ENCODE measurements at places on chromosomes 7 and 10.

- H3K4me1 ChIP-seq: no peaks in the 10 kb centered on the region
- H3K27ac ChIP-seq: no peak overlapping the region
- H3K36me3 ChIP-seq: no peaks in the 10 kb centered on the region
- DNase-seq: no peak
- H3K27me3 ChIP-seq: peaks cover 3% of the 10 kb centered on the region
Measured at GRCh38 chr10:120984221-120984620, 133.1 kb downstream of the WDR11 start.

- DNase-seq: no peak
- peak overlapping the region; percentile 80 for H3K27ac ChIP-seq
Measured at GRCh38 chr10:43264344-43264964, 2.4 kb downstream of the RASGEF1A start.

- DNase-seq: no peak
- no peaks in the 10 kb centered on the region for H3K4me1 ChIP-seq
- H3K4me3 ChIP-seq: no peak overlapping the region
- H3K27me3 ChIP-seq: no peaks in the 10 kb centered on the region
- no peak overlapping the region for H3K27ac ChIP-seq
Measured at GRCh38 chr7:93219868-93220267, 6.4 kb downstream of the HEPACAM2 start.

DNA sequence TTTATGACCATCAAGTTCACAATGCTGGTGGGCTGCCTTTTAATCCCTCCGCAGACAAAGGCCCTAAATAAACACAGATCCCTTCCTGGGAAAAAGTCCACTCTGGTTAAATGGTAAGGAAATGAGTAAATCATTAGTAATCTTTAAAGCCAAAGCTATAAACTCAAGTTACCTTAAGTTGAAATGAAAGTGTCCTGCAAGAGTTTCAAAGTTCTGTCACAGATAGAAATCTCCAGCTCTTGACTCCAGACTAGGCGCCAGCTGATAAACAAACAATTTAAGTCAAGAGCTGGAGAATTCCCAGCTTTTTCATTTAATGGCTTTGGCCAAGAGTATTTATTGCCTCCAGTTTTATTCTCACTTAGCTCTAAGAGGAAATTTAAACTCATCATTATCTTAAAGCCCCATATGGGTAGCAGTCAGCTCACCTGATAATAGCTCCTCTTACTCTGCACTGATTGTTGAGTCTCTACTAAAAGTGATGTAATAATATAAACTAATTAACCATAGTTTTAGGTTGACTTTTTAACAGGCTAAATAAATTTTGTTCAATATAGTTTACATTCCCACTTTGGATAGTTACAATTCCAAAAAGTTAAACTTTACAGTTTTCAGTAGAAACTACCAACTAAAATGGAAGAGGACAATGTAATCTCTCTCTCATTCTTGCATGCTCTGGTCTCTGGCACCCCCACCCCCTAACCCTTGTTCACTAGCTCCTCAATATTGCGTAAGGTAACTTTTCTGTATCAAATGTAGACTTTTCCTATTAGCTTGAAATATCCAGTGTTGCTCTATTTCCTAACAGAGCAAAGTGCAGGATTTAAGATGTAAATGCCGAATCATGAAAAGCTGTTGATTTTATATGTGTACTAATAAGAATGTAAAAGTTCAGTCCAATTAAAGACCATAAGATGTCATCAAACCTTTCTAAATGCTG lies 56.1 kb downstream of the HIBADH start:
- H3K27ac ChIP-seq: no peak overlapping the region
- no peaks in the 10 kb centered on the region for H3K27me3 ChIP-seq
- H3K4me3 ChIP-seq: no peak overlapping the region
- no peak for DNase-seq
- no peaks in the 10 kb centered on the region for H3K4me1 ChIP-seq
- H3K36me3 ChIP-seq: no peaks in the 10 kb centered on the region

DNA sequence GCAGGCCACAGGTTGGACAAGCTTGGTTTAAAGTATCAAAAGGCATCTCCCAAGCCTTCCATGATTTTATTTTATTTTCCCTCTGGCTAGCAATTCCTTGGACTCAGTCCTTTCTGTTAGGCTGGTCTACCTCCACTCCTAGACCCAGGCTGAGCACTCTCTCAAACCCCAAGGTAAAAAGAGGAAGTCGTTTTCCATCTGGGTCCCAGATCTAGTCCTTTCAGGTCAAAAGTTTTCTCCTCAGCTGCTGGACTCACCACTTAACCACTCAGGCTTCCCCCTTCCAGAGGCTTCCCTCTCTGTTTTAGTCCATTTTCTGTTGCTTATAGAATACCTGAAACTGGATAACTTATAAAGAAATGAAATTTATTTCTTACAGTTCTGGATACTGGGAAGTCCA lies 252.3 kb upstream of the MKLN1 start:
- peak overlapping the region; percentile 48 for H3K27ac ChIP-seq
- H3K4me3 ChIP-seq: no peak overlapping the region
- DNase-seq: no peak
- no peaks in the 10 kb centered on the region for H3K27me3 ChIP-seq
- no peaks in the 10 kb centered on the region for H3K36me3 ChIP-seq

DNA sequence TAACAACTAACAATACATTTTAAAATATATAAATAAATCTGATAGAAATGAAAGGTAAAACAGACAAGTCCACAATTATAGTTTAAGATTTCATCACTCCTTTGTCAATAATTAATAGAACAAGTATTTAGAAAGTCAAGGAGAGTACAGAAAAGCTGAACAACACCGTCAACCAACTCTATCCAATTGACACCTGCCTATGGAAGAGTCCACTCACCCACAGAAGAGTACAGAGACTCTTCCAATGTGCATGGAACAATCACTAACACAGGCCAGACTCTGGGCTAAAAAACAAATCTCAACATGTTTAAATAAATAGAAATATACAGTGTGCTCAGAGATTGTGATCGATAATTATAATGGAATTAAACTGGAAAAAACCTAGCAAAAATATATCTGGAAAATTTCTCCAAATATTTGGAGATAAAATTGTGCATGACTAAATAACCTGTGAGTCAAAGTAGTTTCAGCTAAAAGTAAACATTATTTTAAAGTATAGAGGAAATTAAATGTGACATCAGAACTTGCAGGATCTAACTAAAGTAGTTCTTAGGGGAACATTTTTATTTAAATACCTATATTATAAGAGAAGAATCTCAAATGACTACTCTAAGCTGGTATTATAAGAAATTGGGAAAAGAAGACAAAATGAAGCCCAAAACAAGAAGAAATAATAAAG lies 109.9 kb upstream of the EGFR start:
- H3K36me3 ChIP-seq: no peaks in the 10 kb centered on the region
- H3K4me1 ChIP-seq: no peaks in the 10 kb centered on the region
- DNase-seq: no peak
- H3K27me3 ChIP-seq: no peaks in the 10 kb centered on the region

GRCh38 chr7:117248829-117249228 lies 74.0 kb downstream of the WNT2 start:
- no peak overlapping the region for H3K27ac ChIP-seq
- DNase-seq: no peak
- no peaks in the 10 kb centered on the region for H3K36me3 ChIP-seq

DNA sequence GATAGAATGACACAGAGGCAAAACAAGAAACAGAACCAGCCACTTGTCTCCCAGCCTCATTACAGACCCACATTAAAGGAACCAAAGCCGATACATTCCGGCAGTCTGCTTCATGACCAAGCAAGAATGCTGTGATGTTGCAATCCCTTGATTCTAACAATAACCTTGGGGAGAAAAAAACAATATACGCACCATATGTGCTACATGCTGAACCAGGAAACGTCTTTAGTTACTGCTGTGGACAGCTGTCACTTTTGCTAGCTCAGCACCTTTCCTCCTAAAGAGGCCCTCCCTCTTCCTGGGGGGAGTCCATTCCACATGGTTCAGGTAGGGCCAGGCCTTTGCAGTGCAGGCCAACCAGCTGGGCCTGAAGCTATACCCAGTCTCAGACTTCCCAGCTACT lies 79.1 kb downstream of the PRTFDC1 start:
- peak overlapping the region; percentile 84 for H3K27ac ChIP-seq
- DNase-seq: no peak

DNA sequence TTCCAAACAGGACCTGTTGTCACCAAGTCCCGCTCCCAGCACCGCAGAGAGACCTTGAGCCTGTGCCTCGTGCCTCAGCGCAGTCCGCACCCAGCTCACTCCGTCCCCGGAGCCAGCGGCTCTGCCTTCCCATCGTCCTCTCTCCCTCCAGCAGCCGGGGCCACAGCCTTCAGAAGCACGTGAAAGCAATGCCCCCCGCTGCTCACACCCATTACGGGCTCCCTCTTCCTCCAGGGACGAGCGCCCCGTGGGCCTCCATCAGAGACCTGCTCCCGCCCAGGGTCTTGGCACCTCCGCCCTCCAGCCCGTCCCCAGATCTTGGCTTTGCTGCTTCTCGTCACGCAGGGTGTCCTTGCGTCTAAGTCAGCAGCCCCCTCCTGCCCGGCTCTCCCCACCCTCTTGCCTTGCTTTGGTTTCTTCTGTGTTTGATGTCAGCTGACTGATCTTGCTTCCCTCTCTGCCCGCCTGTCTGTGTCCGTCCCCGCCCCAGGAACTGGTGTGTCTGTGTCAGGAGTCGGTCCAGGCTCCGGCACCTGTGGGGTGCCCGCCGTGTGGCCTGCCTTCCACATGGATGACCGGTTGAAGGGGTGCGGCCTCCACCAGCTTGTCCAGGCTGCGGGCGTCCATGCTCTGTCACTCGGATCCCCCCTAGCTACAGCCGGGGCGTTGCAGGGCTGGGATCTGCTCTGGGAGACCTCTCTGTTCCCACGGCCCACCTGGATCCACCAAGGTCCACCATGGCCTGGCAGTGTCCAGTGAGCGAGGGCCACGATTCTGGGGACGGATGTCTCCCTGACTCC lies 61.9 kb downstream of the FOXL3 start:
- no peak overlapping the region for H3K4me3 ChIP-seq
- no peaks in the 10 kb centered on the region for H3K27me3 ChIP-seq
- no peak for DNase-seq
- no peaks in the 10 kb centered on the region for H3K4me1 ChIP-seq
- H3K27ac ChIP-seq: no peak overlapping the region
- H3K36me3 ChIP-seq: no peaks in the 10 kb centered on the region

- no peak for DNase-seq
- no peak overlapping the region for H3K4me3 ChIP-seq
- no peak overlapping the region for H3K27ac ChIP-seq
- H3K36me3 ChIP-seq: peaks cover 8% of the 10 kb centered on the region
Measured at GRCh38 chr10:1107679-1108078, 51.5 kb downstream of the WDR37 start.

DNA sequence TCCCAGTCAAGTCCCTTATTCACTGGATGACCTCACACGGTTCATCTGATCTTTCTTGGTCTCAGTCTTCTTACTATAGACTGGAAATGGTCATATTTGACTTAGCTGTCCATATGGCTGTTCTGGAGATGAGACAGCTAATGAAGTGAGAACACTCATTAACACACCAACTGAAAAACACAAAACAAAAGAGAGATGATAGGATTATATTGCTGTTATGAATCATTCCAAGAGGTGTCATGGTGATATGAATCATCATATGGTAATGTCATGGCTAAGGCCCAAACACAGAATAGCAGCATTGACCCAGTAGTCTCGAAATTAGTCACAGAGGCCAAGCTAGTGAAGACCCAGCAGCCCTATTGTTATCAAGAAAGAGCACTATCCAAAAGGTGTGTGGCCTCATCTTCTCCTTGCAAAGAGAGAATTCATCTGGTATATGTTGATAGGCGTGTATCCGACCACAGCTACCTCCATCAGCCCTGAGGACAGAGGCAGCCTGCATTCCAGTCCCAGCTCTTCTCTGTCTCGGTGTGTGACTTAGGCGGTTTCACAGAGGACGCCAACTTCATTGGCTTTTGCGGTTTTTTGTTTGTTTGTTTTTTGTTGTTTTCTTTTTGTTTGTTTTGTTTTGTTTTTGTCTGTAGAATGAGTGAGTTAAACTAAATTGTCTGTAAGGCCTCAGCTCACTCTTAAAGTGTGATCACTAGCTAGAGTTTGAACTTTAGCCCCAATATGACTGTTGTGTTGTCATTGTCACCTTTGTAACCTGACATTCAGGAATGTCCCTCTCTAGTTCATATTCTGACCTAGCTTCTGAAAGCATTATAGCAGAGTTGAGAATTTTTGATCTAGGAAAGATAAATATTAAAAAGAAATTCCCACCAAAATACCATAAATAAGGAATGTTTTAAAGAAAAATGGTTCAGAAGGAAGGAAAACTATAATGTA lies 97.4 kb upstream of the PDCD4 start:
- H3K27me3 ChIP-seq: no peaks in the 10 kb centered on the region
- H3K4me1 ChIP-seq: no peaks in the 10 kb centered on the region
- H3K4me3 ChIP-seq: no peak overlapping the region
- DNase-seq: no peak

DNA sequence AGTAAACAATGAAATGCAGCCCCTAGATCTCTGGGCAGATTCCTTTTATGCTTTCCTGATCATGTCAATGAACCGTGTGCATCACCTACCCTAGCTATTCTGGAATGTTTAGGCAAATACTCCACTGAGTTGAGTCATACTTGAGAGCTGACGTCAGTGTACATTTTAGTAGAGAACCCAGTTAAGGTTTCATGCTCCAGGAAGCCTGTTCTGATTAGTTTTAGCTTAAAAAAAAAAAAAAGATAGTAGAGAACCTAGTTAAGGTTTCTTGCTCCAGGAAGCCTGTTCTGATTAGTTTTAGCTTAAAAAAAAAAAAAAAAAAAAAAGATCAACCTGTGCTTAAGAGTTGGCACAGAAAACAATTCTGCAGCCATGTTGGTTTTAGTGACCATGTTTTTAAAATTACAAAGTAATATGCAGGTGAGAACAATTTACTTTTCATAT lies 3.7 kb upstream of the MCU start:
- H3K36me3 ChIP-seq: no peaks in the 10 kb centered on the region
- H3K27ac ChIP-seq: no peak overlapping the region
- no peak overlapping the region for H3K4me3 ChIP-seq
- no peaks in the 10 kb centered on the region for H3K27me3 ChIP-seq
- no peak for DNase-seq
- no peaks in the 10 kb centered on the region for H3K4me1 ChIP-seq

GRCh38 chr7:137611606-137612005 lies 235.2 kb downstream of the DGKI start:
- H3K4me1 ChIP-seq: no peaks in the 10 kb centered on the region
- peaks cover 5% of the 10 kb centered on the region for H3K27me3 ChIP-seq
- DNase-seq: no peak
- H3K4me3 ChIP-seq: no peak overlapping the region
- no peaks in the 10 kb centered on the region for H3K36me3 ChIP-seq
- no peak overlapping the region for H3K27ac ChIP-seq

- H3K36me3 ChIP-seq: no peaks in the 10 kb centered on the region
- H3K27ac ChIP-seq: no peak overlapping the region
- no peak overlapping the region for H3K4me3 ChIP-seq
- H3K27me3 ChIP-seq: no peaks in the 10 kb centered on the region
- no peaks in the 10 kb centered on the region for H3K4me1 ChIP-seq
Measured at GRCh38 chr7:63042730-63043511, 955.7 kb upstream of the ZNF722 start.

GRCh38 chr7:81624021-81624592 lies 145.7 kb downstream of the HGF start:
- no peak overlapping the region for H3K4me3 ChIP-seq
- H3K27ac ChIP-seq: no peak overlapping the region
- no peaks in the 10 kb centered on the region for H3K27me3 ChIP-seq
- no peaks in the 10 kb centered on the region for H3K36me3 ChIP-seq

GRCh38 chr10:114766470-114766869 lies 55.1 kb upstream of the FHIP2A start:
- H3K36me3 ChIP-seq: no peaks in the 10 kb centered on the region
- DNase-seq: no peak
- no peak overlapping the region for H3K4me3 ChIP-seq
- H3K4me1 ChIP-seq: no peaks in the 10 kb centered on the region
